Stimulated activated CD4-positive, alpha-beta T cell treated with anti-CD3 and anti-CD28 coated beads, Interleukin-2, amount 100 ng/mL, for 4 hours (primary cell): ENCODE measurements at places on chromosomes 16 and 17.

GRCh38 chr16:72658888-72659717 is 388.8 kb downstream of the ZFHX3 start:
- DNase-seq: no peak

GRCh38 chr16:57722651-57723050 is 12.9 kb upstream of the KATNB1 start:
- no peak for DNase-seq

GRCh38 chr17:55420776-55421178 is 858 bp downstream of the MMD start:
- DNase-seq: no peak

DNA sequence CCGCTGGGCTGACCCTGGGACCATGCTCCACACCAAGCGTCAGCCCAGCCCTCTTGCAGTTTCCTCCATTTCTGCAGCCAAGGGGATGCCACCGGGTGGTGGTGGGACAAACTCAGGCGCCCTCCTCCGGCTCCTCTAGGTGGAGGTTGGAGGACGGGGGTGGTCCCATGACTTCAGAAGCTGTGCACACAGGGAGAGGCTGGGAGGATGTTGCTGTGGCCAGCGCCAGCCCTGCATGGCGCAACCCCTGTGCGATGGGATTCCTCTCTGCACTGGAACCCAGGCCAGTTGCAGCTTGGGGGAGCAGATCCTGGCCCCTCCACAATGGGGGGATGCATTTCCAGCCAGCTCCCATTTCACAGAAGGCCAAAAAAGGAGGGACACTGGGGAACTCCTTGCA is 246.5 kb downstream of the C16orf95 start:
- DNase-seq: no peak

- no peak for DNase-seq
Observed at GRCh38 chr16:35182943-35183550, 1723.6 kb downstream of the TP53TG3F start.

- DNase-seq: no peak
Observed at GRCh38 chr17:43983515-43984411, 20.7 kb upstream of the NAGS start.

DNA sequence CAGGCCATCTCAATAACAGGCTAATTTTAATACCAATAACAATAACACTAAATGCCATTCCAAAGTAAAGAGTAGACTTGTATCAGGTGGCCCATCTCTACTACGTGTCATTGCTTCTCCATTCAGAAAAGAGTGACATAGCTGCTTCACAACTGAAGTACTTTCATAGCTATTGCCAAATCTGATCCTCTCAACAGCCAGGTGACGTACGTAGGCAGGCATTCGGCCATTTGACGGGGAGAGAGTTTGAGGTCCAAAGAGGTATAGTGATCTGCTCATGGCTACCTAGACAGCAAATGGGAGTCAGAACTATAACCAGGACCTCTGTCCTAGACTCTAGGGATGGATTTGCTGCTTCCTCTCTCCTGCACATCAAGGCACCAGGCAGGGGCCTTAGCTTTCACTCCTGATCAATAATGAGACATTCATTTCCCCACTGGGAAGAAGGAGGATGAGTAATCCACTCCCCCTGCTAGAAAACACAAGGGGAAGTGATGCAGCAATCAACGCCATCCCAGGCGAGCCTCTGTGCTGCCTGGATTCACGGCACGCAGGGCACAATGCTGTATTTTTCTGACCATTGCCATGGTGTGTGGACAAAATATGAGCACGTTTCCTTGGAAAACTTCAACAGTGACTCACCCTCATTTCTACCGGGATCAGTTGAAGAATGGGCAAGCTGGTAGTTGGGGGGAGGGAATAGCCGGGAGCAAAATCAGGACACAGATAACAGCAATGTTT is 80.9 kb downstream of the SPACA3 start:
- DNase-seq: no peak

DNA sequence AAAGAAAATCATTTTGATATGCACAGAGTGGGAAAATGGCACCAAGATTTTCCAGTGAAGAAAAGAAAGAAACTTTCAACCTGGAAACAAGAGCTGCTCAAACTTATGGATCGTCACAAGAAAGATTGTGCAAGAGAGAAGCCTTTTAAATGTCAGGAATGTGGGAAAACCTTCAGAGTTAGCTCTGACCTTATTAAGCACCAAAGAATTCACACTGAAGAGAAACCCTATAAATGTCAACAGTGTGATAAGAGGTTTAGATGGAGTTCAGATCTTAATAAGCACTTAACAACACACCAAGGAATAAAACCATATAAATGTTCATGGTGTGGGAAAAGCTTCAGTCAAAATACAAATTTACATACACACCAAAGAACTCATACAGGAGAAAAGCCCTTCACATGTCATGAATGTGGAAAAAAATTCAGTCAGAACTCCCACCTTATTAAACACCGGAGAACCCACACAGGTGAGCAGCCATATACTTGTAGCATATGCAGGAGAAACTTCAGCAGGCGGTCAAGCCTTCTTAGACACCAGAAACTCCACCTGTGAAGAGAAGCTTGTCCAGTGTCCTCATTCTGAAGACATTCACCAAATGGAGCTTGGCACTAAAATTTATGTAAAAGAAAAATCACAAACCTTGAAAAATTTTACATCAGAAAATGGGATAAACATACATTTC is 12.2 kb downstream of the ZNF75A start:
- no peak for DNase-seq
